Stimulated activated CD8-positive, alpha-beta memory T cell treated with anti-CD3 and anti-CD28 coated beads, Interleukin-15, amount 100 ng/mL, for 4 hours (primary cell): ENCODE measurements at places on chromosomes 7 and 10.

DNA sequence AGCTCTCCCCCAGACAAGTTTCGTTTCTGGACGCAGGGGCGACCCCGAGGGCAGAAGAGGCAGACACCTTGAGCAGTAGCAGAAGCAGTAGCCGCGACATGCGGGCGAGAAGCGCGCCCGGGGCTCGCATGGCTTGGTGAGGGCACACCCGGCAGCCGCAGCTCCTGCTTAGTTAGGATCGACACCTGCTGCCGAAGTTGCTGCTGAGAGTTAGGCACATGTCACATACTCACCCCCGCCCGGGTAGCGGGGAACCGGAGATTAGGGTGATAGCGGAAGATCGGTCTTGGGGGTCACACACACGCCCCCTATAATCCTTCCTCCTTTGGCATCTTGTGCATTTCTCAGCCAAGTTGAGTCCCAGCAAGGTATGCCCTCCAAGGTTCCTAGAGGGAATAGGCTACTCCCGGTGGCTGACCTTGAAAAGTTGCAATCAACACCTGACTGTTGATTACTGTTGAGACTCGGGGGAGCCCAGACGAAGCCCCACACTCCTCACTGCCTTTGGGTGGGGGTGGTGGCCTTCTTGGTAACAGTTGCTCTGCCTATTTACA, 668 bp downstream of the GPR37 start:
- no peak for DNase-seq

GRCh38 chr7:47454974-47455871, 126.7 kb downstream of the TNS3 start:
- no peak for DNase-seq

DNA sequence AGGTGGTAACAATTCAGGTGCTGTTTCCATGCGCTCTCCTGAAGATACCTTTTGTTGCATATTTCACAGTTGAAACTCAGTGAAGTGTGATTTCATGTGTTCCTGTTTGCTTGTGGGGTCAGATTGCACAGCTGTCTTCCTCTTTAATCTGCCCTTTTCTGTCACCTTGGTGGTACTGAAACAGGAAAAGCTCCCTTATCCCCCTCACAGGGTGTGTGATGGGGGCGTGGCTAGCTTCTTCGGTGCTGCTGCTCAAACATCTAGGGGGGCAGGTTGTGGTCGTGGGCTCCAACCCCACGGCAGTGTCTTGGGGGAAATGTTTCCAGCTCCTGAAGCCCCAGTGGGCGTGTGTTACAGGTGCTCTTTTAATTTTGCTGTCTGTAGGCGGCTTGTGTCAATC, 107.4 kb upstream of the KLF14 start:
- no peak for DNase-seq

GRCh38 chr7:14899030-14899429, 3.5 kb downstream of the DGKB start:
- no peak for DNase-seq

- DNase-seq: no peak
Measured at GRCh38 chr7:126449611-126450268, 803.0 kb downstream of the GRM8 start.

- no peak for DNase-seq
Measured at GRCh38 chr10:77562742-77563141, 74.9 kb downstream of the KCNMA1 start.

- DNase-seq: no peak
Measured at GRCh38 chr7:104931181-104931781, 82.7 kb upstream of the KMT2E start.

DNA sequence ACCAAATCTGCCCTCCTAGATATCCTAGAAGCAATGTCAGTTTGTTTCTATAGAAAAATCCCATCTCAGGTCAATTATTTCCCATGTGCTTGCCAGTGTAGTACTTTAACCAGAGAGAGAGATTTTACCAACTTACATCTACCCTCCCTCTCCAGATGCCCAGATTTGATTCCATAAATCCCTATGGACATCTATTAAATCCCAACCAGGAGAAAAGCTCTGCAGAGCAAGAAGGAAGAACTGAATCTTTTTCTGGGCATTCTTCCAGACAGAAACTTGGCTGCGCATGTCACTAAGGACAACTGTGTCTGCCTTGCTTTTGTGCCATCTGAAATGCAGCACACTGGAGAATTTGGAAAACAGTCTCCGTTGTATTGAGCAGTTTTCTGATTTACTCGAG, 597.6 kb downstream of the SORCS1 start:
- DNase-seq: no peak

- no peak for DNase-seq
Measured at GRCh38 chr10:79941146-79941545, 7.8 kb downstream of the SFTPD start.

DNA sequence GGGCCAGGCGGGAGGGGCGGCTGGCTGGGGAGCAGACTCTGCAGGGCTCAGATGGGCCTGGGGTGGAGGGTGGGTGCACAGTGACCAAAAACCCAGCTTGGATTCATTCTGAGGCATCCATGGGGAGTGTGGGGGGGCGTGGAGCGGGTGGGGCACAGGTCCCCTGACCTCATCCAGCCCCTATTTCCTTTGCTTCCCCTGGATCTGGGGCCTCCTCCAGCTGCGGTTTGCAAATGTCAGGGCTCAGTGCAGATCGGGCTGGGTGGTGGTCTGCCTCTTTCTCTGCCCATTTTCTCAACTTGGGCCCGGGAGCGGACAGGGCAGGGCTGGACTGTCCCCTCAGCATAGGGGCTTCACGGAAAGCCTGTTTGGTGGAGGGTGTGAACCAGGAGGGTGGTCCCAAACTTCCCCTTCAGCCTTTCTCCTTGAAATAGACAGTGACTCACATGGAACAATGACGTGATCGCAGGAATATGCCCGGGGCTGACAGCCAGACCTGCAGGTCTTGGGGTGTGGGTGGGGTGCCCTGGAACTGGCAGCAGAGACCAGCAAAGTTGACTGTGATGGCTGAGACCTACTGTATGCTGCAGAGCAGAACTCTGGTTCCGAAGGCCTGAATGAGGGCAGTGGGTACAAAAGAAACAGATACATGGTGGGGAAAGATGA, 72.9 kb upstream of the PODXL start:
- DNase-seq: no peak

GRCh38 chr7:16509829-16510228, 16.8 kb upstream of the LRRC72 start:
- no peak for DNase-seq

DNA sequence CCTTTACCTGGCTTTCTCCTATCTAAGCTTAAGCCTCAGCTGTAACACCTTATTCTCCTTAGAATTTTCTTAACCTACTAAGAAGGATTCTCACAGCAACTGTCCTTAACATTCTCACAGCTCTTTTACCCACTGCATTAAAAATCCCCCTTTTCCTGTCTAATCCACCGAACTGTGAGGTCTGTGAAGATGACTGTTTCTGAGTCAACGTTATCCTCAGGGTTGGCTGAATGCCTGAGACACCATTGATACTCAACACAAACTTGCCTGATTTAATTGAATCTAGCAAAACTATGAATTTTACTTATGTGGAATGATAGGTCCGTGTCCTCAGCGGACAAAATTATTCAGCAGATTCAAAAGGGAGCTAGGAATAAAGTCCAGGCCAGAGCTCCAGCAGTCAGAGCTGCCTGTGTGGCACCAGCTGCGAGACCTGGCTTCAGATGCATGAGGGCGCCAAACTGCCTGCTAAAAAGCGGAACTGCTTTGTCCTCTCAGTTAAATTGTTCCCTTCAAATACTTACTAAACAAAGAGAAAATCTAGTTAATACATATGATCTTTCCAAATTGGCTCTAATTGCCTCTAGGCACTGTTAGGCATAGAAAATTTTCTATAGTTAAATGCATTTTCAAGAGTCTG, 33.4 kb upstream of the VWDE start:
- no peak for DNase-seq

DNA sequence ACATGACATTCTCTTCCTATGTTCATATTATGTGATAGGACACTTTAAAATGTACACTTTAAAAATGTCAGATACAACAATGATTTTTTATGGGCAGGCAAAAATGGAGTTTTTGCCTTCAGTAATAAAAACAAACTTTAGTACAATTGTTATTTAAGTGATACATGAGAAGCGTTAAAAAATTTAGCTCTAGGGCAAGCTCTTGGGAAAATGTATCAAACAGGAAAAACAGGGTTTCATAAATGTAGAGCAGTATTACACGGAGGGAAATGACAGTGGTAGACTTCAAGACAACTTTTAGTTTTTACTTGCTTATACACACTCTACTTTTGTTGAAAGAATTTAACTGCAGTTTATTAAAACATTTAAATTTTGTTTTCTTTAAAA, 1.5 kb downstream of the FHIP2A start:
- DNase-seq: no peak

DNA sequence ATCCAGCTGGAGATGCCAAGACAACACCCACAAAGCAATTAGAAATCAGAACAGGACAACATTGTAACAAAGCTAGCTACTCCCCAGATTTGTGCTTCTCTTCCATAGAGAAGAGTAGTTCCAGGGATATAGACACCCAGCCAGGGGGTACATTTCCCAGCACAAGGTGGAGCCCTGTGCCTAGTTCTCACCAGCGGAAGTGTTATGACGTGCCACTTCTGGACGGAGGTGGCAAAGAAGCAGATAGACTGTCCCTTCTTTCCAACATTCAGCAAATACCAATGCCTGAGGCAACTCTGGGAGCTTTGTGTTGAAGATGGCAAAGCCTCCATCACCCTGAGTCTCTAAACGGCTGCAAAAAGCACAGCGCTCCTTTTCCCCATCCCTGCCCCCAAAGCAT, 23.4 kb upstream of the GSAP start:
- no peak for DNase-seq

- DNase-seq: no peak
Measured at GRCh38 chr7:77699056-77699455, 2.8 kb downstream of the RSBN1L start.

DNA sequence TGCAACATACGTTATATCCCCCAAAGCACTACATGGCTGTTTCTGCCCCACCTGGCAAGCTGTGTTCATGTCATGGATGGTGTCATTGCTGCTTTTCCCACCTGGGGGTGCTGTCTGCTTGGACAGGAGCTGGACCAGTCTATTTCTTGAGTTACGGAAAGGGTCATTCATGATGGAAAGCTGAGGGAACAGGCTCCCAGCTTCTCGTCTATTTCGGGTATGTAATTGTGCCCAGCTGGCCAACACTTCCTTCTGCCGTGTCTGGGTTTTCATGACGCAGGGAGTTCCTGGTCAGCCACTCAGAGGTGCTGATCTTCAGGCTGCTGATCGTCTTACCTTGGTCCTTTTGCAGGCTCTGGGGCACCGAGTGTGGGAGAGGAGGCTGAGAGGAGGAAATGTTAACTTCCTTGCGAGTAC, 8.6 kb downstream of the BTBD16 start:
- no peak for DNase-seq

DNA sequence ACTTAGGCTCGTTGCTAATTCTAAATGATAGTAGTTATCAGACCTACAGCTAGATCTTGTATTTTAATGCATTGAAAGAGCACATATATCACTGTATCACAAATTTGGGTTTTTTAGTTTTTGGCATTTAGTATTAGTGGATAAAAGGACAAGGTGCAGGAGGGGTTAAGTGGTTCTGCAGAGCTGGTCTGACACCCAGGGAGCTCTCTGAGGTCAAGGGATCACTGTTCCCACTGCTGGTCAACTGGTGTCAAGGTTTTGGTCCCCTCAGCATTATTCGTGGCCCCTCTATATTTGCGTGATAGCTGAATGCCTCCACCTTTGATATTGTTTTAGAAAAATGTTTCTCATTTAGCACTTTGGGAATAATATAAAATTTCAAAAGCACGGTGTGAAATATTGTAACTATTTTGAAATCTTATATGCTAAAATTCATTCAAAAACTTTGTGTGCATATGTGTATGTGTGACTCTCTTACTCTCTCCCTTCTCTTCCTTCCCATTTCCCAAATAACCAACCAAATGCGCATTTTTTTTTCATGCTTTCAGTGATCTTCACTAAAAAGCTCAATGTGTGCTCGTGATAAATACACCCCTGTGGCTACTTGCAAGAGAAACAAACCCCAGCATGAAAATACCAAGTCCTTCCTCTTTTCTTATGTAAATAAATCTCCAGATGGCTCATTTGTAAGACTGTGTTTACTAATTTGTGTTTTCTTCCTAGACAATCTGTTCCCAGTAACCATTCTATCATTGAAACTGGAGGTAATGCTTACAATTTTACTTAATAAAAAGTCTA, 309.2 kb downstream of the FGFR2 start:
- no peak for DNase-seq

DNA sequence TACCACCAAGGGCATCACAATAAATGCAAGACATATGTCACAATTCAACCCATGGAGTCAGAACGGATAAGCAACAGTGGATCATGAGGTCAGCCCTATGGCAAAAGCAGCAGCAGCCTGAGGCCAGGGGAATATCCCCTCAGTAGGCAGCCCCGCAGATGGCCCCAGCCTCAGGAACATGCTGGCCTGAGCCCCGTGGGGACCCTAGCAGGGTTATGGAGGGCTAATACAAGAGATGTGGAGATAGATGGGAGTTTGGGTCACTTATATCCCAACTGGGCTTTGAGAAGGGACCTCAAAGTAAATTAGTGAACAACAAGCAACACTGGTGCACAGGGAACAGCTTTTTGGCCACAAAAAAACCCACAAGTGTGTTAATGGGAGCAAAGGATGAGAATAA, 9.1 kb downstream of the TMEM72 start:
- DNase-seq: no peak

DNA sequence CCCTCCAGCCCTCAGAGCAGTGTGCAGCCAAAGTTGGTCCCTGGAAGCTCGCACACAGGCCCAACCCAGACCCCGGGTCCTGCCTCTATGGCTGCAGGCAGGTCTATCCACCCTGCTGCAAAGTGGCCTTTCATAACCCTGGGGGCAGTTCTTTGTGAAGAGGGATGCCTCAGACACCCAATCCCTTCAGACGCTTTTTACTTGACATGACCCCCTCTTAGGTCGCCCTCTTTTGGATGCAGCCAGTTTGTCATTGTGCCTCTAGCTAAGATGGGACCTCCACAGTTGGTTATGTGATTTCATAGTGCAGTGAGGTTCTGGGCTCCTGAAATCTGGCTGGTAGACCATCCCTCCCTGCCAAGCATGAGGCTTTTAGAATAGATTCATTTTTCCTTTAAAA, 27.3 kb downstream of the SMKR1 start:
- no peak for DNase-seq

DNA sequence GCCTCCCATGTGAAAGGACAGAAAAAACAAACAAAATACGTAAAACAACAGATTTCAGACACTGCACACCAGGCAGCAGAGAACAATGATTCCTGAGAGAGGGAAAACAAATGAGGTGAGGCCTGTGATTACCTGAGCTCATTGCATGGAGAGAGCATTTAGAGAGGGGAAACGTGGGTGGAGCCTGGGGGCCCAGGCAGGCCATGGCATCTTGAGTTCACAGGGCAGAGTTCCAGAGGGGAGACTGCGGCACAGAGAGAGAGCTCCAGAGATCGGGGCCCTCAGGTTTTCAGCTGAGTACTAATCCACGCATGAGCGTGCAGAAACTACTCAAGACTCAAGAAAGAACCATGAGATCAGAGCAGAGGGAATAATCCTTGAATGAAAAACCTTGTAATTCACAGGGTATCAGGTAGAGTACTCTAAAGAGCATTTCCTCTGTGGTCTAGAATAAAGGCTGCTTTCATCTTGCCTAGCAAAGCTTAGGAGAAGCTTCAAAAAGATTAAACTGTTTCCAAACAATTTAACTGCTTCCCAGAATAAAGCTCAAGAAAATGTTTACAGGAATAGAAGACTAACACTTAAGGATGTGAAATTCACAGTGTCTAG, 46.6 kb upstream of the ARHGAP12 start:
- no peak for DNase-seq

GRCh38 chr10:68346774-68347173, 14.0 kb upstream of the PBLD start:
- DNase-seq: no peak

- DNase-seq: no peak
Measured at GRCh38 chr10:1406967-1407945, 330.1 kb downstream of the ADARB2 start.
